ENCODE measurements at places on chromosomes 3 and 15. TPM values are rescaled to one million over a fixed set of nuclear protein-coding genes. Genes with fewer than 3 reads are reported as not detected.

The FAM3D gene
- total RNA-seq: 0.18 TPM

The SEC62 gene
- 56.7 TPM for total RNA-seq

The ARHGEF26 gene
- 0.54 TPM for total RNA-seq

The TAGLN3 gene
- total RNA-seq: not detected

The TRIM71 gene
- not detected for total RNA-seq

The SEMA6D gene
- total RNA-seq: 2.2 TPM

Measured in endothelial cell of coronary artery (primary cell).